ENCODE measurements at places on chromosomes 4 and X.

DNA sequence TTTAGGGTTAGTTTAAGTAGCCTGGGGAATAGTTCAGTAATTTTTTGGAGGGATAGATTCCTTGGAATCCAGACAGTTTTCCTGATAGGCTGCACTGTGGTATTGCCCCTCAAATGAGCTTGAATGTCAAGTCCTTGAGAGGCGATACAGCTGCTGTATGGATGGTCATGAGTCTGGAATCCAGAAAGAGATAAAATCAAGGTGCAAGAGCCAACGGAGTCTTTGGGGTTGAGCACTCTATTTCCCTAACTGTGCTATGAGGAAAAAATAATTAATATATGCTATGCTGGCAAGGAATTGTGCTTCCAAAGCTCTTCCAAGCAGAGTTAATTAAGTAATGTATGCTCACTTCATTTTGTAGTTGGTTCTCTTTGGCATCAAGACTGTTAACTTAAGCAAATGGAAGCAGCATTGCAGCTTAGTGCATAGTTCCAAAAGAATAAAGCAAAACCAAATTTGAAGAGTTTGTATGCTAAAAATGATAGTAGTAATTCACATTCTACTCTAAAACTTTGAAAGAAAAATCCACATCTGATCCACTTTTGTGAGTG lies 48.8 kb downstream of the LIMCH1 start:
- DNase-seq, result no peak

GRCh38 chr4:11548597-11549082 lies 119.9 kb upstream of the HS3ST1 start:
- DNase-seq, result no peak

- no peak for DNase-seq
Observed at GRCh38 chr4:48153791-48154550, 19.9 kb upstream of the TXK start.

DNA sequence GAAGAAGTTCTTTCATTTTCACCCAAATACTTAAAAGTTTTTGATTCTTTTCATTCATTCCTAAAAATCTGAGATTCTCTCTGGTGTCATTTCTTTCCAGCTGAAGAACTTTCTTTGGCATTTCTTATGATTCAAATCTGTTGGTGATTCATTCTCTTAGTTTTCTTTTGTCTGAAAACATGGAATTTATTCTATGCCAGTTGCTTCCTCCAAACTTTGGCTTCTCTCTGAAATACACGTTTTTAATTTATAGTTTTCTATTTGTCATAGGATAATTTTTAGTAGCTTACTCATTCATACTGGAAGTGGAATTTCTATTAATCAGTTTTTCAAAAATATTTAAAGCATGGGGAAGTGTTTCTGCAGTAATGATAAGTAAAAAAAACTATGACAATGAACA lies 1012.0 kb downstream of the RPA4 start:
- DNase-seq, result peak; percentile 62

DNA sequence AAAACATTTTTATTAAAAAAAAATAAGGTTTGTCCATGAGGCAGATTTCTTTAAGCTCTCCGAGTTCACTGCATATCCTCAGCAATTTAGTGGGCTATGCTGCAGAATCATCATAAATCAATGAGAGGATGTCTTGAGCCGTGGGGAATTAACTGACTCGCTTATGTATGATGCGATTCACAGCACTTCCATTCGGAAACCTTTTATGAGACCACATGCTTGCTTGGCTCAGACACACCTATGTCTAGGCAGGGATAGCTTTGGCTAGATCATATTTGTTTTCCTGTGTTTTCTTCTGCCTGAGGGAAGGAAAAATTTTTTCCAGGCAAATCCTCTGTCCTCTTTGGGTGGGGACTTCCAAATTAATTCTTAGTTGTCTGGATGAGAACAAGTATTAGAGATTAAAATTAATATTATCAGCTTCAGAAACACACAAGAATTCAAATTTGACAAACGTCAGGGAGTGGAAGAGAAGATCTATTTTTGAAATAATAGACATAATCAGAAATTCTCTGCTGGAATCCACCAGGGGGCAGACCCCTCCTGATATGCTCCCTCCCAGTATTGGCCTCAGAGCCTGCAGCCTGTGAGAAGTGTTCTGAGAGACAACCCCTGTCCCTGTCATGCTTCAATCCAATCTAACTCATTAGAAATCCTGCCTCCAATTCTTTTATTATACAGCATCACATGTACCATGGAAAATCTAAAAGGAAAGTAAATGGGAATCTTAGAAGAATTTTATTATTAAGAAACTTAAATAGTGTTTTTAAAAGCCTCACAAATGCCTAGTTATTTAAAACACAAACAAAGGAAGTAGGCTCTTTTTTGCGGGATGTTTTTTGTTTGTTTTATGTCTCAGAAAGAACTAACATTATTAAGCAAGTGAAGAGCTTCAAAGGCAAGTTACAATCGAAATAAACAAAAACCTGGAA lies 345.1 kb upstream of the TACR3 start:
- DNase-seq, result peak; percentile 20

- DNase-seq, result peak; percentile 1
Observed at GRCh38 chr4:130747842-130748241, 1651.9 kb downstream of the C4orf33 start.

GRCh38 chr4:177728361-177729152 lies 286.3 kb upstream of the AGA start:
- no peak for DNase-seq

GRCh38 chrX:19776753-19777152 lies 110.6 kb downstream of the SH3KBP1 start:
- DNase-seq, result no peak

GRCh38 chr4:143374771-143375170 lies 38.1 kb downstream of the GAB1 start:
- DNase-seq, result peak; percentile 5

GRCh38 chrX:104195489-104196084 lies 29.3 kb downstream of the FAM199X start:
- peak; percentile 7 for DNase-seq

DNA sequence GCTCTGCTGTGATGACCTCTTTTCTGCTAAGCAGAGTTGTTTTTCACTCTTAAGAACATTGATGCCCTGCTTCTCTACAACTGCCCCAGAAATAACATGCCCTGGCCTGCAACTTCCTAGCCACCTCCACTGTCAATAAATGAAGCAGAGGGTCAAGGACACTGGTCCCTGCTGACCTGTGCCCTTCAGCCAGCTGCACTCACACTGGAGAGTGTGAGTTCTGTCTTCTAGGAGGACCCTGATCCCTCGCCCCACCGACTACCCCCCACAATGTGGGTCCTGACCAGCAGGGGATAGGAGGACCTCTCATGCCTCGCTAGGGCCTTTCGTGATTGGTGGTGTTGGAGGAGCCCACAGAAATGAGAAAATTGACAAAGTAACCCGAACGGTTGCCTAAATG lies 408.1 kb upstream of the GALNT7 start:
- DNase-seq, result no peak

DNA sequence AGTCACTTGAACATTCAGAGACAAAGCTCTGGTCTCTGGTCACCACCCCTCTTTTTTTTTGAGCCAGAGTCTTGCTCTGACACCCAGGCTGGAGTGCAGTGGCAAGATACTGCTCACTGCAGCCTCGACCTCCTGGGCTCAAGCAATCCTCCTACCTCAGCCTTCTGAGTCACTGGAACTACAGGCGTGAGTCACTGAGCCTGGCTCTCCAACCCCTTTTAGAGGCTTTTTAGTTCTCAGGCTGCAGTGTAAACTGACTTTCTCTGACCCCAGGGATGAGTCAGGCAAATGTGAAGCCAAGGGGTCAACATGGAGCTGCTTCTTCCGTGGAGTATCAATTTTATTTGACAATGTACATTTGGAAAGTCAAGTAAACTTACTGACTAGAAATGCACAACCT lies 229.2 kb downstream of the PTTG2 start:
- DNase-seq, result peak; percentile 80

DNA sequence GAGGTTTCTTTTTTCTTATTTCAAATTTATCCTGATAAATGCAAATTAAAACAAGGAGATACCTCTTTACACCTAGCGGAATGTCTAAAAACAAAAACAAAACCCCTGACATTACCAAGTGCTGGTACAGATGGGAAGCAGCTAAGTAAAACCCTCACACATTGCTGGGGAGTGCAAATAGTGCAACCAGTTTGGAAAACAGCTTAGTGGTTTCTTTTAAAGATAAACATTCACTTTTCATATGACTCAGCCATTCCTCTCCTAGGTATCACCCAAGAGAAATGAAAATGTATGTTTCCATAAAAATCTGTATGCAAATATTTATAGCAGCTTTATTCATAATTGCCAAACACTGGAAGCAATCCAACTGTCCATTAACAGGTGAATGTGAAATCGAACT lies 84.1 kb upstream of the HELT start:
- DNase-seq, result no peak

DNA sequence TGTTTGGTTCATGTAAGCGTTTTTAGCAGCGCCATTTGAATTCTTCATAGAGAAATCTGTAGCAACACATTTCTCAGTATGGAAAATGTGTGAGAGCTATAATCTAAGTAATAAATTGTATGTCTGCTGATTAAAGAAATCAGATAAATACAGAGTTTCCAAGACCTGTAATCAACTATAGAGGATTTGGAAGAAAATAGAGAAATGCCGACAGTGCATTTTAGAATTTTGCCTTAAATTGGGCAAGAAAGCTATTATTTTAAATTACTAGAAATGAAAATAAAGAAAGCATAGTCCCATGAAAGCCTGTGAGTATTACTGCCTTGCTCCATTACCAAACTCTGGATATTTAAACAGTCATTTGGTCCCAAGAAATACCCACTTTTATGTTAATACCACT lies 2.7 kb downstream of the RUFY3 start:
- DNase-seq, result no peak

GRCh38 chrX:38462257-38462656 lies 99.1 kb upstream of the TSPAN7 start:
- no peak for DNase-seq

- DNase-seq, result no peak
Observed at GRCh38 chr4:68062501-68062900, 67.2 kb downstream of the TMPRSS11F start.

- peak; percentile 11 for DNase-seq
Observed at GRCh38 chrX:136227948-136228838, 23.0 kb downstream of the MAP7D3 start.

DNA sequence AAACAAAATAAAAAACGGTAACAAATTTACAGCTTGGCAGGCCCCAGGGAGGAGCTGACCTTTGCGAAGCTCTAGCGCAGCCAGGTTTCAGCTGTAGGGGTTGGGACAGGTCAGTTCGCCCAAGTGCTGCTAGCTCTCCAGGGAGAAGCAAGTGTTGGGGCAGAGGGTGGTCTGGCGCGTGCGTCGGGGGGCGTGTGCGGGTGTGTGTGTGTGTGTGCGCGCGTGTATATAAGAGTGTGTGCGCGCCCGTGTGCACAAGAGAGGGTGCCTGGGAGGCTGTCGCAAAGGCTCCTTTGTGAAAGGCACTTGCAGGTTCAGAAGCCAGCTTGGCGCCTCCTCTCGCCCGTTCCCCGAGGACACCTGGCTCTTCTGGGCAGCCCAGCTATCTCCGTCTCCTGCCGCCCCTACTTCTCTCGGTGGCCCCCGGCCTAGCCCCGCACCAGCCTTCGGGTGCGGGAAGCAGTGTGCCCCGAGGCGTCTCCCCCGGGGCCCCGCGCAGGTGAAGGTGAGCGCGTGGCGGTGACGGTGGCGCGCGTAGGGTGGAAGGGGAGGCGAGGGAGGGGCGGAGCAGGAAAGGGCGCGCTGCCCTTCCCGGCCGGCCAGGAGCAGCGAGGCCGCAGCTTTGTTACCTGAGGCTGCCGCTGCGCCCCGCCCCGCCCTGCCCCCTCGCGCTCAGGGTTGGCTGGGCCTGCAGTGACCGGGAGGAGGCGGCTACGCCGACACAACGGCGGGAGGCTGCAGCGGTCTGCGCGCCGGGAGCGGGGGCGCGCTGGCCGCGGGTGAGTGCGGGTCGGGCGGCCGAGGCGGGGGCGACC lies at the start of gene FHDC1:
Gene FHDC1, plus strand, starts transcription at position 693 of the 815 bp plus-strand sequence. CDS start 6,735 bp downstream, outside the sequence.
- DNase-seq, result no peak

DNA sequence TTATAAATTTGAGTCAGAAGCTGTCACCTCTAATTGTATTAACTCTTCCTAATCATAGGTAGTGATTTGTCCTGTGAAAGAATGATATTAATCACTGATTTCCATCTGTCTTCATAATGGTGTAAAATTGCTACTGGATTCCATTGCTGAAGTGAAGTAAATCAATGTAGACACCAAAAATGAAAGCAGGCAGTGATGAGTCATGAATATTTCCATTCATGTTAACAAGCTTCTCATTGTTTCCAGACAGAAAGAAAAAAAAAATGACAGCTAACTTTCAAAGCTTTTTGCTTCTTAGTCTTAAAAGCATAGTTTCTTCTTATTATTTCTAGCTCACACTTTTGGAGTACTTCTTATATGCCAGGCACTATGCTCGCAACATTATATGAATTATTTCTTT lies 21.5 kb downstream of the FAM114A1 start:
- peak; percentile 92 for DNase-seq

- no peak for DNase-seq
Observed at GRCh38 chrX:101274198-101274597, 16.9 kb downstream of the TAF7L start.

GRCh38 chr4:13378973-13379759 lies 105.0 kb downstream of the RAB28 start:
- DNase-seq, result no peak

- DNase-seq, result no peak
Observed at GRCh38 chr4:125011646-125012045, 299.1 kb upstream of the ANKRD50 start.

DNA sequence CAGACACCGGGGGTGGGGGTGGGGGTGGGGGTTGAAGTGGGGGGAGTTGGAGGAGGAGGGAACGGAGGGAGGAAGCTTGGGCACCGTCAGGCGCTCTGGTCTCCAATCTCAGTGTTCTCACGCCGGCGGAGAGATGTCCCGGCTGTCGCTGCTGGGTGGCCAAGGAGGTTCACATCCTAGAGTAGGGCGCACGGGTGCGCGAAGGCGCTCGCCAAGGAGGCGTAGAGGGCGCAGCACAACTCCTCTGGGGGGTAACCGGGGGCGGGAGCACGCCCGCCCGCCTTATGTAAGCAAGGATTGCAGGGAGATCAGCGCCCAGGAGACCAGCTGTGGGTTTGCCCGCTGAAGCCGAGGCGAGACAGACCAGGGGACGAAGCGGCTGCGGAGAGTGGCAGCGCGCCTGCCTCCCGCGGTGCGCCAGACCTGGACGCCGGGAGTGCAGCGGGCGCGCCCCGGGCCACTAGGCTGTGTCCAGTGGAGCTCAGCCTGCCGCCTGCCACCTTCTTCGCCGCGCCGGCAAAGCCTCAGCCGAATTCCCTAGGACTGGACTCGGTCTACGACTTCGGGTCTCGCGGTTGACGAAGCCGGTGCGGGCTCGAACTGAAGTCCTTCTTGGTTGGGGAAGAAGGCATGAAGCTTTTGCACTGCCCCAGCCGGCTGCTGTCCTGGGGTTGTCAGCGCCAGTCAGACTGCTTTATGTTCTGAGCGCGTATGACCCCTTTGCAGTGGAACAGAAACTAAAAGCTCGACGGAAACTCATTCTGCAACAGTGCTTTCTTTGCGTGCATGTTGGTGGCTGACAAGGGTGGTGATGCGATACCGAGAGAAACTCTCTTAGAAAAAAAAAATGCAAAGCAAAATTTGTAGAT lies 707 bp upstream of the UNC5C start:
- peak; percentile 23 for DNase-seq

- DNase-seq, result no peak
Observed at GRCh38 chrX:57134702-57135101, 2.5 kb downstream of the SPIN2A start.
